NCI-H2107 (cell line): ENCODE measurements at places on chromosomes 11 and 22.

- no peak for DNase-seq
These were observed 85.8 kb downstream of the EFCAB6 start for GRCh38 chr22:43726322-43726721.

DNA sequence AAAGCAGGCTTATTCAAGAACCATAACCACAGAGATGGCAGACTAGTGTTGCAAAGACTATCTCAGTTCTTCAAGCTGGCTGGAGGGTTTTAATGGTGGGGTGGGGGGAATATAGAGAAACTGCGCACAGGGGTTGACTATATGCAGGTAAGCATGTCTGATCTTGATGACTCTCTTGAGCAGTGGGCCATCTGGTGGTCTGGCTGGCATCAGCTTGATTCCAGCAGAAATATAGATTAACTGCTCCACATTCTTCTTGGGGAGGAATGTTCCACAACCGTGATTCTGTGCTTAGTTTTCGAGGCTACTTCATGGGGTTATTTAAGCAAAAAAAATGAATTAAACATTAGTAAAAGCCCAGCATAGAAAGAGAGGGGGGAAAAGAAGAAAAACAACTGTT is 158.8 kb upstream of the PGR start:
- no peak for DNase-seq

DNA sequence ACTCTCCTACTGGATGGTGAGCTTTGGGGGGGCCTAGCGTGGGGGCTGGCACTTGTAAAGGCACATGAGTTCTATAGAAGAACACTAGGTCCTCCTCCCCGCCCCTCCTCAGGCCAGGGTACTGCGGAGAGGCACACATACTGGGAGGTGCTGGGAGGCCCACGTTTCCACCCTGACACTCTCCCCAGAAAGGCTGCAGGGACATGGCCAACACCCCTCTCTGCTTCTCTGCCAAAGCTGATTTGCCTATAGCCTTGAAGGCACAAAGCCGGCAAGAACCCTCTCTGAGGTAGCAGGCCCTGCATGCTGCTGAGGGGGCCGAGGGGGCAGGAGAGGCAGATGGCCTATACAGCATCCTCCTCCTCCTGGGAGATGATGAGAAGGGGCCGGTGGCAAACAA is 112.8 kb downstream of the BUD13 start:
- DNase-seq, result no peak

GRCh38 chr22:19057539-19057938 is 64.7 kb downstream of the DGCR2 start:
- no peak for DNase-seq

- DNase-seq, result no peak
These were observed 25.7 kb upstream of the OAF start for GRCh38 chr11:120184946-120185705.

DNA sequence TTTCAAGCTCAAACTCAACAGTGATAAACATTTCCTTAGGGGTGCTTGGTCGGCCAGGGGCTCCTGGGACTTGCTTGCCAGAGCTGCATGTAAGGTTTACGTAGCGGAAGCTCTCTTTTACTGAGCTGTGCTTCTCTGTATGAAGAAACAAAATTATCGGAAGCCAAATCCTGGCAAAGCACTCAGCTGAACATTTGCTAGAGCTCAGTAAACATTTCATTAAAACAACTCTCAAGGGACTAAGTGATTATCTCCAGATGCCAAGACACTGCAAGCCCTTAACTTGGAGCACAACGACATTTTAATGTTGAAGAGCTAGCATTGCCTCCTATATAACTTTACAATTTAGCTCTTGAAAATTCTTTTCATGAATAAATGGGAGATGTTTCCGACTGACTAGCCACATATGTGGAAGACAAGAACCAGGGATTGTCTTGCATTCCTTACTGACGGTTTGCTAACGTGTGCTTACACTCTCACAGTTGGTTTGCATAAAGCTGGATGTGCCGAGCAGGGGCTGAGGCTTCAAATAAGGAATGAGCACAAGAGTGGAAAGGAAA is 43.4 kb downstream of the SCUBE2 start:
- no peak for DNase-seq

- DNase-seq, result no peak
These were observed 282.5 kb downstream of the CTTN start for GRCh38 chr11:70680781-70681281.

DNA sequence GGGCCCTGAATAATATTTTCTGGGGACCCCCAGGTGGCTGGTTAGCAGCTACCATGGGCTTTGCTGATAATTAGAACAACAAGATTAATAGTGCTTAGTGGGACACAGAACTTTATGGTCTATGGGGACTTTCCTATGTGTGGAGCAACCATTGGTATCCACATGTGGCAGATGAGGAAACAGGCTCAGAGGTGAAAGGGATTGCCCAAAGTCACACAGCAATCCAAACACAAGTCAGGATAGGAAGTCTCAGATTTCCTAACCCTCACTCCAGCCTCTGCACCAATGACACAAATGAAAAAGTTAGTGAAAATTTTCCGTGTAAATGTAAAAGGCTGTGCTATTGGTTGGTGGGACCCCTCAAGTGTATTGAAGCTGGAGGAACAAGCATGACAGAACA is 15.3 kb upstream of the SLCO2B1 start:
- DNase-seq, result no peak

DNA sequence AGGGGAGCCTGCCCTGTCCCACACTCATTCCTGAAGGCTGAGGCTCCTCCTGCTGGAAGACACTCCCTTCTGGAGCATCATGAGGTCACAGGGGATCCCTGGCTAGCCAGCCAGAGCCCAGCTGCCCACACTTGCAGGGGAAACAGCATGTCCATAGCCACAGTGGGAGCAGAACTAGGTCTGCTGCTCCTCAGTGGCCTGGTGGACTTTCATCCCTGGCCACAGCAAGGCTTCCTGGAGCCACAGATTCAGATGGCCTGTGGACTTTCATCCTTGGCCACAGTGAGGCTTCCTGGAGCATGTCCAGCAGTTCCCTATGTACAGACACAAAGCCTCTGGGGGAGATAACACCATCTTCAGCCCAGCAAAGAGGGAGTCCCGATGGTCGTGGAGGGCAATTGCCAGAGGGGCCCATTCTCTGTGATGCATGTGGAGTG is 5.9 kb upstream of the APOL6 start:
- no peak for DNase-seq

DNA sequence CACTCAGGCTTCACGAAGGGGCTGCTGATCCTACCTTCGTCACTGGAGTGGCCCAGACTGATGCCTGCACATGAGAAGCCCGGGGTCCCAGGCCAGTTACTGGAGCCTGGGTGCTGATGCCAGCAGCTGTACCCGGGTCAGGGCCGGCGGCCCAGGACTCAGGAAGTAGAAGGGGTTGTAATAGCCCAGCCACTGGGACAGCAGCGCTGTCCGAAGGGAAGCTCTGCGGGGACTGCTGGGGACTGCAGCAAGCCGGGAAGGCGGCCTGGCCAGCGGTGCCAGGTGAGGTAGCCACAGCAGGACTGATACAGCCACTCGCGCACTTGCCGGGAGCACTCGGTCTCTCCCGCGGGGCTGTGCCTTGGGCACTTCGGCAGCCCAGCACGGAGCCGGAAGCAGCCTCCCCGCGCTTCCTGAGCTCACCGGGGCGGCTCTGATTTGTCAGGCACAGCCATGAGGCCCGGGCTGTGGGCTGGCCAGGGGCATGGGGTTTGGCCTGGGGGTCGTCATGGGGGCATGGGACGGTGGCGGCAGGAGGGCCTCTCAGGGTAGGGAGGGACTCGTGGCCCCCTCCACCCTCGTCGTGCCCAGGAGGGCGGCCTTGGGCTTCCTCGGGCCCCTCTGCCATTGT is 13.9 kb upstream of the OR8K1 start:
- DNase-seq, result no peak

DNA sequence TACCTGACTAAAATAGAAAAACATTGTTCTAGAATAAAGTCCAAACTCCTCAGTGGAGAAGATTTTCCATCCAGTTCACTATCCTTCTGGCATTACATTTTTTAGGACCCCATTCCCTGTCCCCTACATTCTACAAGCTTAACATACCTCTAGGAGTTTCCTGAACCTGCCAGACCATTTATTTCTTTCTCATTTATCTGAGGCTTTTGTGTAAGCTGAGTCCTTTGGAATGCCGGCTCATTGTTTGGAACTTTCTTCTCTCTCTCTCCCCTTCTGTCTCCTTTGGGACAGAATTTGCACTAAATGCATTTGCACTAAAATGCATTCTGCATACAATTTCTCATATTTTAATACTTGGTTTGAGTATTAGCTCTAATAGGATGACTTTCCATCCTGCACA is 393.0 kb upstream of the ANO3 start:
- no peak for DNase-seq

- no peak for DNase-seq
These were observed 318.5 kb downstream of the JRKL start for GRCh38 chr11:96708219-96708878.

GRCh38 chr11:57353852-57354251 is 15.7 kb downstream of the P2RX3 start:
- no peak for DNase-seq

- DNase-seq, result no peak
These were observed 32.3 kb upstream of the TSPAN18 start for GRCh38 chr11:44694443-44694842.

DNA sequence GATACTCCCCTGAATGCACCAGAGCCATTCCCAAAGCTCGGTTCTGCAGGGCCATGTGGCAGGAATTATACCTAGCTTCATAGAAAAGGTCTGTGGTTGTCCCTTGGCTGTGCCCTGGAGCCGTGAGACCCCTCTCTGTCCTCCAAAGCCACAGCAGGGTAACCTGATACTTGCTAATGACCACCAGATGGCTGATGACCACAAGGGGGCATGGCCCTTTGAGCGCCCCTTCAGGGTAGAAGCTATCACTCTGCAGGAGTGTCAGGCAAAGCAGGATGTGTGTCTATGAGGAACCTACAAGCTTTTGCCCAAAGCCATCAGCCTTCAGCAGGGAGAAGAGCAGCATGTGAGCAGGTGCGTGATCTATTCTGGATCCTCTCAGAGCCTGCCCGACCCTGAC is 95.3 kb downstream of the NTM start:
- DNase-seq, result no peak

DNA sequence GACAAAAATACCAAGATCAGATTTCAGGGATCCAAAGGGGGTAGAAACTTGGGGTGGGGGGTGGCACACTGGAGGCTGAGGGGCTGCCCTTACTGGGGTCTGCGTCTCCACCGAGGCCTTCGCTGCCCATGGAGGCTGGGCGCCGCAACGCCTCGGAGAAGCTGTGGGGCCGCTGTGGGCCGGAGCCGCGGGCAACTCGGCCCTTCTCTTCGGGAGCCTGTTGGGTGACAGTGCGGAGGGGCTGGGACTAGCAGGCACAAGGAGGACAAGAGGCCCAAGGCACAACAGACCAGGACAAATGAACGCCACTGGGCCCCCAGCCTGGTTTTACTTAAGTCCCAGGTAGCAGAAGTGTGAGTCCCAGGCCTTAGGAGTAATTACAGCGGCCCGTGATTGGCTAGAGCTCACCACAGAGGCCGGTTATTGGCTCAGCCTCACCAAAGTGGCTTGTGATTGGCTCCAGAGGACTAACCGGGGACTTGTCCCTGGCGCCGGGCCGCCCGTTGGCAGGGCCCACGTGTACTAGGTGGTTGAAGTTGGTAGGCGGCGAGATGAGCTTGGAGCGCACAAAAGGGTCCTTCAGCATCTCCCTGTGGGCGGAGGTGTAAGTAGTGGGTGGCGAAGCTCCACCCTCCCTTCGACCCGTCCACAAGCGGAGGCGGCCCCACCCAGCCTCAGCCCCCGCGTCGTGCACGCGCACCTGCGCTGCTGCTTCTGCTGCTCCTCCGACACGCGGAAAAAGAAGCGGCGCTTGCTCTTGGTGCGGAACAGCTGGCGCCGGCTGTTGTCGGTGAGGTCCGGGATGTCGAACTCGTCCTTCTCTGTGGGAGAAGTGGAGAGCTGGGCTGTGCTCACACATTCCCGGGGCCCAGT is 16.5 kb upstream of the MEN1 start:
- DNase-seq, result no peak

- no peak for DNase-seq
These were observed 15.4 kb upstream of the OR8G1 start for GRCh38 chr11:124225471-124225870.

DNA sequence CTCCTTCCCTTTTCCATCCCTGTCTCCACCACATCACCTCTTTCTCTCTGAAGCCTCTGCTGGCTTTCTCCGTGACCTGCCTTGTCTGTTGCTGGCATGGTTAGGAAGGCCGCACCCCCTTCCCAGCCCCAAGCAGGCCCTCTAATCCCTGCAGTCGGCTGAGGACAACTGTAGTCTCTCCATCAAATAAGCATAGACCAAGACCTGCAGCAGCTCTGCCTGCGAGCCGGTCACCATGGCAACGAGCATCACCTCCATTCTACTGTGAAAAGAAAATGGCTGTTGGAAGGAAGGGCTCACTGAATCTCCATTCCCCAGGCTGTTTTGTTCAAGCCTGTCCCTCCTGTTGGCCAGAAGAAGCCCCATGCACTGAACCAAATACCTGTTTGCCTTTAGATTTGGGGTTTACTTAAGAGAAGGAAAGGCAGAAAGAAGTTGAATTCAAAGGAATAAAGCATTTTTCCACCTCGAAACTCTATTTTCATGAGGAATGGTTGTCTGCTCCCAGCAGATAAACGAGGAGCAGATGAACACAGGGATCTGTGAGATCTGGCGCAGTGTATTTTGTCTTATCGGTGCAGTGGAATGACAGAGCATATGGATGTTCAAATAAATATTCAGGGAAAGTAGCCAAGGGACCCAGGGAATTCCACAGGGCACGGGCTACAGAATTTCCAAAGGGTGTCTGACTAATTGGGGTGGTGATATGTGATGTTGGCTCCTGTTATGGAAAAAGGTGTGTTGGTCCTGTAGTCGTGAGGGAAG is 113.1 kb upstream of the TTC12 start:
- no peak for DNase-seq

GRCh38 chr22:24725736-24726135 is 48.8 kb downstream of the PIWIL3 start:
- DNase-seq, result no peak

DNA sequence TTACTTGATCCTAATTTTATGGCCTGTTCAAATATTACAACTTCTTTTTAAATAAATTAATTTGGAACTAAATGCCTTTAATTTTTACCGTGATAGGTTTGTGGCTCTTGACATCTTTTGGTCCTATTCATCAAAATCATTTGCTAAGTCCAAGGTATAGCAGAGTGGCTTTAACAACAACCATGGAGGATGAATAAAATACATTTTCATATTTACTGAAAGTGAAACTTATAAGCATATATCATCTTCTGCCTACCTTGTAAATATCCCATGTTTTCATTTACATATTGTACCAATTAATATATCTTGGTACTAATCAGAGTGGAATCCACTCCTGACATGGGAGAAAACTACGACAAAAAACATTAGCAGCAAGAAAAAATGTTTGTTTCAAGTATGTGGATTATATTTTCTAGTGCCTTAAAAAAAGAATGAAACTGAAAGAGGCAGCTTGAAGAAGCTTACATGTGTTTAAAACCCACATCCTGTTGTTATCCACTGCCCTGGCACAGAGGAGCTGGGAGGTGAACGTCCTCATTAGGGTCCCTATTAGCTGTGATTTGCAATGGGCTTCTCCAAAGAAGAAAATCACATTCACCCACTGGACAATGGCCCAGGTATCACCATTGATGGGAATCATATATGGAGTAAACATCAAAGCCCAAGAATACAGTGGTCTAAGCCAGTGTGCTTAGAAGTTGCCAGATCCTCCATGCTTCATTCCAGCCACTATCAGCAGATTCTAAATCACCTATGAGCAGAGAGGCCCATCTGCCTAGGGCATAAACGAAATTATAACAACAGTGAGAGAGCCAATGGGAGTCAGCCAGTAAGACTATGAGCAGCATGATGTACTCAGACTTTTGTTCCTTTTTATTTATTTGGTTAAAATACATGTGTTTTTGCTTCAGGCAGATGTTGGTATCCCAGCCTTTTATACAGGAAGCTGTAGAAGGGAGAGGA is 84.7 kb downstream of the MAML2 start:
- no peak for DNase-seq
